Activated CD4-positive, CD25-positive, alpha-beta regulatory T cell treated with anti-CD3 and anti-CD28 coated beads, Interleukin-2, amount 50 U/mL, for 16 hours (primary cell): ENCODE measurements at places on chromosomes 6 and 20.
A peak's percentile ranks its signal among the peaks of the same experiment; 100 is the strongest.

DNA sequence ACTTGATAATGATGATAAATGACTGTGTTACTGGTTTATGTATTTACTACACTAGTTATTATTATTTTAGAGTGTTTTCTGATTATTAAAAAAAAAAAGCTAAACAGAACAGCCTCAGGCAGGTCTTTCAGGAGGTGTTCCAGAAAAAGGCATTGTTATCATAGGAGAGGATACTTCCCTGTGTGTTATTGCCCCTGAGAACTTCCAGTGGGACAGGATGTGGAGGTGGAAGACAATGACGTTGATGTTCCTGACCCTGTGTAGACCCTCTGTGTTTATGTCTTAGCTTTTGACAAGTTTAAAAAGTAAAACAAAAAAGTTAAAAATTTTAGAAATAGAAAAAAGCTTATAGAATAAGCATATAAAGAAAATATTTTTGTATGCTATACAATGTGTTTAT is 49.1 kb downstream of the NCOA7 start:
- DNase-seq = no peak

DNA sequence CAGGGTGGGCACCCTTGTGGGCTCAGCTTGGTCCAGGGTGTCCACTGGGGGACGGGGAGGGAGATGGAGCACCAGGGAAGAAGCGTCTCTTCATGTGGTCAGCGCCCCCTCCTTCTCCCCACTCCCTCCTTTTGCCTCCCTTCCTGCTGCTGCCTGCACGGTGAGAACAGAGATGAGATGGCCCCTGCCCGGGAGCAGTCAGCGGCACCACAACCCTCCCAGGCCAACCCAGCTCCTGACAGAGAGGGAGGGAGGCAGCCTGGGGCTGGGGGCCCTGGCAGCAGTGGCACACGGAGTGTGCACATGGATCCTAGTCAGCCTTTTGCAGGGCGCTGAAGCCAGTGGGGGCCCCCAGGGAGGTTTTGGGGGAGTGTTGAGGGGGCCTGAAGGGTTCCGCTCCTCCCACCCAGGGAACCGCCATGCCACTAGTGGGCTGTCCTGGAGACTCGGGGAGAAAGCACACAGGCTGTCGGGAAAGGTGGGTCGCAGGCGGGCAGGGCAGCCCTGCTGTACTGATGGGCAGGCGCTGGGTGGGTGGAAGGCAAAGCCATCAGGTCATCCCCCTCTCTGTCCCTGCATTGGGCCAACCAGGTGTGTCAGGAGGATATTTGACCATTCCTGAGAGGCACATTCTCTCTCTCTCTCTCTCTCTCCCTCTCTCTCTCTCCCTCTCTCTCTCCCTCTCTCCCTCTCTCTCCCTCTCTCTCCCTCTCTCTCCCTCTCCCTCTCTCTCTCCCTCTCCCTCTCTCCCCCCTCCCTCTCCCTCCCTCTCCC is 94.3 kb upstream of the BHLHE23 start:
- no peak for DNase-seq

GRCh38 chr6:12228447-12229146 is 61.6 kb upstream of the EDN1 start:
- no peak for DNase-seq

DNA sequence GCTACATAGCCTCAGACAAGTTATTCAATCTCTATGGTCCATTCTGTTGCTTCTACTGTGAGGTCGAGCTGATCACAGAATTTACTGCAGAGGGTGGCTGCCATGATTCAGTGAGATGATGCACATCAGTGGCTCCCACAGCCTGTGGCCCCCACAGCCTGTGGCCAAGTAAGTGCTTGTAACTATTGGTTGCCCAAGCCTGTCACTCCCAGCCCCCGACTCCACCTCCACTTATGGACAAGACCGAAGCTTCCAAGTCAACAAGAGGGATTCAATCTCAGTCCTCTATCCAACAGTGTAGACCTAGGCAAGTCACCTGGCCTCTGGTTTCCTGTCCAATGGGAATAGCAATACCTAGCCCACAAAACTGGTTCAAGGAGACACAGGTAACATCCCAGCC is 8.2 kb downstream of the KCNK5 start:
- no peak for DNase-seq

DNA sequence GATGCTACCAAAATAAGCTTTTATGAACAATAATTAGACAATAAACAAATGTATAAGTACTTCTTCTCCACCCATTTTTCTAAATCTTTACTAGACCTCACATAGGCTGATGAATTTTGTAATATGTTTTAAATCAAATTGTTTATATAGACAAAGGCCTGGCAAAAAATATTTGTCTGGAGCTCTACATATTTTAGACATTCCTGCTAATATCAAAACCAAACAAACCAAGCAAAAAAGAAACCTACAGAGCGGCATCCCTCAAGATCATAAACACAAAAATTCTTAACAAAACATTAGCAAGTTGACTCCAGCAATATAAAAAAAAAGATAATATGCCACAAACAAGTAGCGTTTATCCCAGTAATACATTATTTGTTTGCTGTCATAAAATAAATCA is 87.2 kb downstream of the ADAT2 start:
- DNase-seq = no peak

DNA sequence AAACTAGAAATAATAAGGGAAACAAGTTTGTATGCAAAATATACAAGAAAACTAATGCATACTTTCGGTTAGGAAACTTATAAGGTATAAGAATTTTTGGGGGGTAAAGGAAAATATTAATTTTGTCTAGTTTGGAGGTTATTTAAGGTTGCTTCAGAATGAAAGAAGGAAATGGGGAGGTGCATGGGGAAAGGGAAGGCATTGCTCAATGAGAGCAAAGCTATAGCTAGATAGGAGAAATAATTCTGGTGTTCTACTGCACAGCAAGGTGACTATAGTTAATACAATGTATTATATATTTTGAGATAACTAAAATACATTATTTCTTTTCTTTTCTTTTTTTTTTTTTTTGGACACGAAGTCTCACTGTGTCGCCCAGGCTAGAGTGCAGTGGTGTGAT is 5.4 kb upstream of the MYMX start:
- no peak for DNase-seq

DNA sequence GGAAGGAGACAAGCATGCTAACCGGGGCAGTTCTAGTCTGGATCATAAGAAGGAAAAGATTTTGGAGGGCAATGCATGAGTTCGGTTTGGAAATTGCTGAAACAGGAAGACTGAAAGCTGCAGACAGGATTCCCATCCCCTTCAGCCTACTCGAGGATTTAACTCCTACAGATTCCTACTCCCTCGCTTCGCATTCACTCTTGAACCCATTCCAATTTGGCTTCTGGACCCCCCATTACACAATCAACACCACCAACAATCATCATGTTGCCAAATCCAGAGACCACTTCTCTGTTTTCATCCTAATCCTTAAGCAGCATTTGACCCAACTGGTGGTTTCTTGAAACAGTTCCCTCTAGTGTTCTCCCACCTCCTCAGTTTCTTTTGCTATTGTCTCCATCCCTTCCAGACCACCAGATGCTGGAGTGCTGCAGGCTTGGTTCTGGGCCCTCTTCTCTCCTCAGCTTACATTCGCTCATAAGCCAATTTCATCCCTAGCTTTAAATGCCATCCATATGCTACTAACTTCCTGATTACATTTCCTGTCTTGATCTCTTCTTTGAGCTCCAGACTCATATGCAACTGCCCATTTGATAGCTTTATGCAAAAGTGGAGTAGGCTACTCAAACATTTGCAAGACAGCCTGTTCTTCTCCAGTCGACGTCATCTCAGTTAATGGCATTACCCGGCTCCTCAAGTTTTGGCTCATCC is 66.5 kb downstream of the DTNBP1 start:
- DNase-seq = no peak

DNA sequence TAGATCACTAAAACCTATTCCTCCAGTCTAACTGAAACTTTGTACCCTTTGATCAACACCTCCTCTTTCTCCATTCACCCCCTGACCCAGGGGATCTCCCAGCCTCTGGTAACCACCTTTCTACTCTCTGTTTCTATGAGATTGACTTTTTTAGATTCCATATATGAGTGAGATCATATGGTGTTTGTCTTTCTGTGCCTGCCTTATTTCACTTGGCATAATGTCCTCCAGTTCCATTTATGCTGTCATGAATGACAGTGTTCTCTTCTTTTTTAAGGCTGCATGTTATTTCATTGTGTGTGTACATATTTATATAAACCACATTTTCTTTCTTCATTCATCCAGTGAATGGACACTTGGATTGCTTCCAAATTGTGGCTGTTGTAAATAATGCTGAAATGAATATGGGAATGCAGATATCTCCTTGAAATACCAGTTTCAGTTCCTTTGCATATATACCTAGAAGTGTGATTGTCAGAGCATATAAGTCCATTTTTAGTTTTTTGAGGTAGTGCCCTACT is 57.7 kb downstream of the DHX35 start:
- DNase-seq = no peak

DNA sequence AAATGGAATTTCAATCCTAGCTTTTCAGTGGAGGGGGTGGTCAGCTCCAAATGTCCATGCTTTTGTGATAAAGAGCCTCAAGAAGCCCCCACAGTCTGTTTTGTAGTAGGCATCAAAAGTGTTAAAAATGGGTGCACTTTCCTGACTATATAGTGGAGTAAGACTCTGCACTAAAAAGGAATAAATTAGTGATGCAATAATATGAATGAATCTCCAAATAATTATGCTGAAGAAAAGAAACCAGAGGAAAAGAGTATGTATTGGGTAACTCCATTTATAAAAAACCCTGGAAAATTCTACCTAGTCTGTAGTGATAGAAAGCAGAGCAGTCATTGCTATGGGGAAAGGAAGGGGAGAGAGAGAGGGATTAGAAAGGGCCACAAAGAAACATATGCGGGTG is 310.4 kb upstream of the SUPT3H start:
- DNase-seq = no peak

- no peak for DNase-seq
These were observed 71.2 kb downstream of the ABHD12 start for GRCh38 chr20:25319241-25320034.

GRCh38 chr6:95866732-95867131 is 149.0 kb upstream of the FUT9 start:
- DNase-seq = no peak

- no peak for DNase-seq
These were observed 18.1 kb upstream of the BMP6 start for GRCh38 chr6:7707787-7708186.

- DNase-seq = no peak
These were observed 12.2 kb upstream of the ANKEF1 start for GRCh38 chr20:10022625-10023024.

DNA sequence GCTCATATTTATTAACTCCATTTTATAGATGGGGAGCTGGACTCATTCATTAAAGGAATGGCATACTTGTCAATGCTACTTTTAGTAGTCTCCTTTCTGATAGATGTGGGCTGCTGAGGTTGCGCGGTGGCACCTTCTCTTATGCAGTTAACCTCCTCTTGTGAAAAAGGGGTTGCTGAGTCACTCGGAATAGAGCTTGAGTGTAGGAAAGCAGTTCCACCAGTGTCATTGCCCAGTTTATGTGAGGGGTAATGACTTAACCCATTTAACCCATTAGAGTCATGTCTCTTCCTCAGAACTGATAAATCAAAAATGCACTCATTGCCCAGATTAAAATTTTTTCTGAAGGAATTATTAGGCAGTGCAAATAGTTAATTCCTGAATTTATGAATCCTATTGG is 6.3 kb downstream of the MAPK14 start:
- no peak for DNase-seq

DNA sequence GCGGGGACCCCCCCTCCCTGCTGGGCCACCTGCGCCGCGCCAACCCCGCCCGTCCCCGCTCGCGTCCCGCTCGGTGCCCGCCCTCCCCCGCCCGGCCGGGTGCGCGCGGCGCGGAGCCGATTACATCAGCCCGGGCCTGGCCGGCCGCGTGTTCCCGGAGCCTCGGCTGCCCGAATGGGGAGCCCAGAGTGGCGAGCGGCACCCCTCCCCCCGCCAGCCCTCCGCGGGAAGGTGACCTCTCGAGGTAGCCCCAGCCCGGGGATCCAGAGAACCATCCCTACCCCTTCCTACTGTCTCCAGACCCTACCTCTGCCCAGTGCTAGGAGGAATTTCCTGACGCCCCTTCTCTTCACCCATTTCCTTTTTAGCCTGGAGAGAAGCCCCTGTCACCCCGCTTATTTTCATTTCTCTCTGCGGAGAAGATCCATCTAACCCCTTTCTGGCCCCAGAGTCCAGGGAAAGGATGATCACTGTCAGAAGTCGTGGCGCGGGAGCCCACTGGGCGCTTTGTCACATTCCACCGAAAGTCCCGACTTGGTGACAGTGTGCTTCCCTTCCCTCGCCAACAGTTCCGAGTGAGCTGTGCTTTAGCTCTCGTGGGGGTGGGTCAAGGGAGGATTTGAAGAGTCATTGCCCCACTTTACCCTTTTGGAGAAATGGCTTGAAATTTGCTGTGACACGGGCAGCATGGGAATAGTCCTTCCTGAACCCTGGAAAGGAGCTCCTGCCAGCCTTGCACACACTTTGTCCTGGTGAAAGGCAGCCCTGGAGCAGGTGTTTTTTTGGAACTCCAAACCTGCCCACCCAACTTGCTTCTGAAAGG is 2.1 kb downstream of the VEGFA start:
- DNase-seq = peak; percentile 17

DNA sequence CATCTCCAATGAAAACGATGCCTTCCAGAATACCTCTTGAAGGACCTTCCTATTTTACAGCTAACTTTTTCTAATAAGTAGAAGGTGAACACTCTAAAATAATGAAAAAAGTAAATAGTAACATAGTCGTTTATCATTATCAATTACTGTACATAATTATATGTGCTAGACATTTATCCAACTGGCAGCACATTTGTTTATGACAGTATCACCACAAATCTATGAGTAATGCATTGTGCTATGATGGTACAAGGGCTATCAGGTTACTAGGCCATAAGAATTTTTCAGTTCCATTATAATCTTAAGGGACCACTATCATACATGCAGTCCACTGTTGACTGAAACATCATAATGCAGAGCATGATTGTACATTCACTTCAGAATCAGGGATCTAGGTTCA is 68.4 kb downstream of the ATG5 start:
- no peak for DNase-seq

DNA sequence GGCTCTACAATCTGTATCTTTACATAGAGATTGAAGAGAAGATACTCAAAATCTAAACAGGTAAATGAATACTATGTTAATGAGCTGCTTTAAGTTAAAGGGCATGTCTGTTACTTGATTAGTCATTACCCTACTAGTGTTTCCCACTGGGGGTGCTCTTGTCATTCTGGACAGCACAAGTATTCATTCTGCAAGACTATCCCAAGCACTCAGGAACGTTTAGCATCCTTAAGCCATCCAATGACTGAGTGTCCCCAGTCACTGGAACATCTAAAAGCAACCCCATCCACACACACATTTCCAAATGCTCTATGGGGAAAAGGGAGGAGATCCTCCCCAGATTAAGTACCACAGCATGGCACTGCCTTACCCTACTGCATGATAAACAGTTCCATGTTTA is 25.7 kb downstream of the EZR start:
- DNase-seq = no peak
